ENCODE measurements at places on chromosomes 13 and 19.

DNA sequence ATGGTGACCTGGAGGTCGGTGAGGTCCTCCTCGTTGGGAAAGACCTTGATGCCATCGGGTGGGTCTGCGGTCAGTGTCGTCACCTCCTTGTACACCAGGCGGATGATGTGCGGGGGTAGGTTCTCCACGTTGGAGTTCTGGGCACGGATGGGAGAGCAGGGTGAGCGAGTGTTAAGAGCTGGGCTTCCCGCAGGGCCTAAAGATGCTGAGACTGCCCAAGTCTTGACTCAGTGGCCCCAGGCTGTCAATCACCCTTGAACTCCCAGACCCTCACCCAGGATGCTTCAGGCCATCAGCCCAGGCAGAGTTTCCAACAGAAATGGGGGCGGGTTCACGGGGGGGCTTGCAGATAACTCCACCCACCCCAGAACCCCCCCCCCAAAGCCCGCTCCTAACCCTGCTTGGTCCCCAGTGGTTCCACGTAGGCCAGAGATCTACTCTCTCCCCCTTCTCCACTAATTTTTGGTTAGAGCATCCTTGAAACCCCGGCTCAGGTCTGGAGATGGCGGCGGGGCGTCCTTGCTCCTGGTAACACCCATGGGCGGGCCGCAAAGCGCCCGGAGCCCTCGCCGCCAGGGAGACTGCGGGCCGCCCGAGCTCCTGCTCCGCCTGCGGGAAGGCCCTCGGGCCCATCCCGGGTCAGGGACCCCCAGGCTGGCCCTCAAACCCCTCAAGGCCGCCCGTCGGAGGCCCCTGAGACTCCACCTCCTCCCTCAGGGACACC, 600 bp downstream of the UBE2S start:
- DNase-seq = no peak

DNA sequence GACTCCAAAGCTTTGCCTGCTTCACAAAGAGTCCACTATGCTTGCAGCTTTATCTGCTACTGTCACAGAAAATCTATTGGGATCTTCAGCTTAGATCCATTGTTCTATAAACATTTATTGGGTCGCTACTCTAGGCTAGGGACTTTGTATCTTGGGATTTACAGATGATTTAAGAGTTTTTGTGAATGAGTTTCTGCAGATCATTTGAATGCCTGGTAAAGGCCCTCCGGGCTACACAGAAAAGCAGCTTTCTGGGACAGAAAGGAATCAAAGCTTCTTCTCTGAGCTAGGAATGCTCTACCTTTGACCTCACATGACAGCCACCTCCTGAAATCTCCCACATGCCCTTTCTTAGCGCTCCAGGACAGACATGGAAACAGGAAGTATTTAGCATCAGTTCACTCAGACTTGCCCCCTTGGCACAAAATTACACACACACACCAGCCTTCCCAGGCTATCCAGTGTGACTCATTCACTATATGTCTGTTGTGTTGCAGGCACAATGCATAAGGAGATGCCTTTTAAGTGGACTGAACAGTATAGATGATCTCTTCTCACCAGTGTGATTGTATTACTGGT, 492.4 kb downstream of the DACH1 start:
- DNase-seq = no peak

GRCh38 chr13:75366380-75367280, 115.3 kb downstream of the TBC1D4 start:
- DNase-seq = no peak

DNA sequence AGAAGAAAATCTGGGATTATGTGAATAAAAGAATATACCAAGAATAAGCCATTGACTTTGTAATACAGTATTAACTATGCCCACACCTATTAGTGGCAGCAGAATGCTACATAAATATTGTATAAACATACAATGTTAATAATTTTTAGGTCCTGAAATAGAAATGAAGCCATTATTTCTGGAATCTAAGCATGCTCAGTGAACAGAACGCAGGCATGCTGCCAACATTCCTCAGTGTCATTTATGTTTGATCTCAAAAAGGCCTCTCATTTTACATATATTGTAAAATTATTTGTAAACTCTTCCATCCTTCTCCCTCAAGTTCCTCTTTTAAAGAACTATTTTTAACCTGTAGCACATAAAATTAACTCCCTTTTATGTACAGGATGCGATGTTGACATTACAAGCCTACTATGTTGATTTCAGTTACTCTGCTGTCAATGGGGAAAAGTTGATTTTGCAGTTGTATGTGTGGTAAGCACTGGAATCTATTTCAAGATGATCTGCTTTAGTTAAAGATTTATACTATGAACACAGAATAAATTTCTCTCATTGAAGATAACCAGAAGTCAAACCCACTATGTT, 118.8 kb downstream of the VWA8 start:
- peak; percentile 79 for DNase-seq

DNA sequence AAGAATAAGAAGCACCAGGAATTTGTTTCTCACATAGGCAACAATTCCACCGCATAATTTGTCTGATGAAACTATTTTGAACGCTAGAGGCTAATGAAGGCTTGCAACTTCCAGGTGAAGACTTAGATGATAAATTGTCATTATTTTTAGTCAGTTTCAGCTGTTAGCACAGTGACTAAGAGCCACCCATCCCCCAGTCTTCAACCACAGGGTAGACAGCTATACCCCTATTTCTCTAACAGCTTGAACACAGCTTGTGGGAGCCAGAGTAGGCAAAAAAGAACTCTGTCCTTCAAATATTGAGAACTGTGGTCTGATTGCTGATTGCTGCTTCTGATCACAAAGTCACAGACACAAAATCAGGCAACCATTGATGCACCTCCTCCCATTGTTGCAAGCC, 1124.8 kb upstream of the PRR20A start:
- DNase-seq = no peak

DNA sequence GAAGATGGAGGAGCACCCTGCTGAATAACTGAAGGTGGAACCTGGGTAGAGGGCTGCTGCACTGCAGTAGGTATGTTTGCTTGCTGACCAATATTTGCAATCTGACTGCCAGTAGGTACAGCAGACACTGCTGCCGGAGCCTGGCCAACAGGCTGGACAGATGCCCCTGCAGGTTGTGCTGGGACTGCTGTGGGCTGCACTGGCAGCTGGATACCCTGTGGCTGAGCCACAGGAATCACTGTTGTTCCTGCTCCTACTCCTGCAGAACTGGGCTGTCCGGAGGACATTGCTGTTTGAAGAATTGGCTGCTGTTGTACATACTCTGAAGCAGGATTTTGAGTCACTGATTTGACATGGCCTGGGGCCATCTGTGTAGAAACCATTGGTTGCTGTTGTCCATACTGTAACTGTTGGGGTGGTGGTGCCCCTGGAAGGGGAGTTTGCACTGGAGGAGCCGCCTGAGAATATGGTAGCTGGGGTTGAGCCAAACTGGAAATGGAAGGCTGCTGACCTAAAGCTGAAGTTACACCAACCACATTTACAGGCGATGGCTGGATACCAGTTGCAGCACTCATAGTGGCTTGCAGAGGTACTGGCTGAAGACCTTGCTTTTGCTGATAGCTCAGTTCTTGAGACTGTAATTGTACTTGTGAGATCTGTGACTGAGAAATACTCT, 2.2 kb downstream of the TSC22D1 start:
- peak; percentile 58 for DNase-seq

GRCh38 chr13:98598043-98598442, 21.1 kb upstream of the STK24 start:
- no peak for DNase-seq

GRCh38 chr19:3983936-3984583, 1.2 kb downstream of the EEF2 start:
- DNase-seq = no peak

- peak; percentile 88 for DNase-seq
These were observed at the start of gene GTF2F2 for GRCh38 chr13:45119991-45120864. Gene GTF2F2, plus strand, starts transcription at chr13:45120510. Its CDS starts 146 bp downstream, at chr13:45120656.

DNA sequence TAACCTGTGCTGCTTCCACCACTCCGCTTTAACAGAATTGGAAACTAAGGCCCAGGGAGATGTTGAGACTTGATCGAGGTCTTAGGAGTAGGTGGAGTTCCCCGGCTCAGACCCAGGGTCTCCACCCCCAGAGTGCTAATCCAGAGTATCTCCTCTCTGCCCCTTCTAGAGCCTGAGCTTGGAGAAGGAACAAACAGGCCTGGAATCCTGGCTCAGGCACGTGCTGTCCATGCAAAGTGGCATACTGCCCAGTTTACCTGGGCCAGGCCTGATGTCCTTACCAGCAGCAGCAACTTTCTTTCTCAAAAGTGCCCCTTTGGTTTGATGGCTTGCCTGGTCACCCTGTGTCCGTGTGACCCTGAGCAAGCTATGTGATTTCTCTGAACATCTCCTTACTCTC, 3.7 kb downstream of the SYNGR4 start:
- no peak for DNase-seq

GRCh38 chr19:47754206-47755064, 9.1 kb downstream of the NOP53 start:
- DNase-seq = no peak

DNA sequence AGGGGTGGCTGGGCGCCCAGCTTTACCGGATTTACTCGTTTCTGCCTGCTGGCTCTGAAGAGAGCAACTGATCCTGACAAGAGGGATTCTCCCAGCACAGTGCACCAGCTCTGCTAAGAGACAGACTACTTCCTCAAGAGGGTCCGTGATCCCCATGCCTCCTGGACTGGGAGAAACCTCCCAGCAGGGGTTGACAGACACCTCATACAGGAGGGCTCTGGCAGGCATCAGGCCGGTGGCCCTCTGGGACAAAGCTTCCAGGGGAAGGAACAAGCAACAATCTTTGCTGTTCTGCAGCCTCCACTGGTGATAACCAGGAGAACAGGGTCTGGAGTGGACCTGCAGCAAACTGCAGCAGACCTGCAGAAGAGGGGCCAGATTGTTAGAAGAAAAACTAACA, 1192.5 kb upstream of the PRR20A start:
- no peak for DNase-seq

- DNase-seq = peak; percentile 12
These were observed 41.5 kb downstream of the NOTCH3 start for GRCh38 chr19:15159251-15159650.

DNA sequence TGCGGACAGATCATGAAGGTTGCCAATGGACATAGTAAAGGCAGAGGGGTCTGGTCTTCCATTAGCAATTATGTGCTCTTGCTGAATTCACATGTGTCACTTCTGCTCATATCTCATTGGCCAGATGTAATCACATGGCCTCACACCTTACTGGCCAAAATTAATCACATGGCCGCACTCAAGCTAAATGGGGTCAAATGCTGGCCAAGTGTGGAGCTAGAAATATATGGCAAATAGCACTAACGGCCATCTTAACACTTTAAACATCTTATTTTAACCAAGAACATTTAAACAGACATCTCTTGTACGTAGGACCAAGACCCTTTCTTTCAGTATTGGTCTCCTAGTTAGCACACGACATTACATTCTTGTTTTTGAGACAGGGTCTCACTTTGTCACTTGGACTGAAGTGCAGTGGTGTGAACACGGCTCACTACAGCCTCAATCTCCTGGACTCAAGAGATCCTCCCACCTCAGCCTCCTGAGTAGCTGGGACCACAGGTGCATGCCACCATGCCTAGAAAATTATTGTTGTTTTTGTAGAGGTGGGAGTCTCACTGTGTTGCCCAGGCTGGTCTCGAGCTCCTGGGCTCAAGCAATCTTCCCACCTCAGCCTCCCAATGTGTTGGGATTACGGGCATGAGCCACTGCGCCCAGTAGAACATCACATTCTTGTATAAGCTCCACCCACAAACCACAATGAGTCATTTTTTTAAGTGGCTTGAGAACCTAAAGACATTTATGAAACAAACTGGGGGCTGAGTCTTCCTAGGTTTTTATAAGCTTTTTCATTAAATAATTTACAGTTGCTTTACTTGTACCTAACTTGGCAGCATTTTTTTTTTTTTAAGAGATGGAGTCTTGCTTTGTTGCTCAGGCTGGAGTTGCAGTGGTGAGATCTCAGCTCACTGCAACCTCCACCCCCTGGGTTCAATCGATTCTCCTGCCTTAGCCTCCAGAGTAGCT, 2.9 kb upstream of the PTOV1 start:
- peak; percentile 85 for DNase-seq

DNA sequence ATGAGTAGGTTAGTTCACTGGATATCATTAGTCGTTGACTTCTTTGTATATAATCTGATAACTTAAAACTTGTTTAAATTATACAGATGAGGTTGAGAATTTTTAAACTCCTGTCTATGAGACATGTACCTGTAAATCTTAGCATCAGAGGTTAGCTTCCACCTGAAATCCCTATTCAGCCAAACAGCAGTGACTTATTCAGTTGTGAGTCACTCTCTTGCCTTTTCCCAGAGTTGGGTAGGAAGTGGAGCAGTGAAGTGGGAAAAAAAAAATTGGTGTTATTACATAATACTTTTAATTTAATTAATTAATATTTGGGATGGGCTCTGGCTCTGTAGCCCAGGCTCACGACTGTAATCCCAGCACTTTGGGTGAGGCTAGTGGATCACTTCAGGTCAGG, 32.9 kb downstream of the ZNF701 start:
- DNase-seq = no peak

DNA sequence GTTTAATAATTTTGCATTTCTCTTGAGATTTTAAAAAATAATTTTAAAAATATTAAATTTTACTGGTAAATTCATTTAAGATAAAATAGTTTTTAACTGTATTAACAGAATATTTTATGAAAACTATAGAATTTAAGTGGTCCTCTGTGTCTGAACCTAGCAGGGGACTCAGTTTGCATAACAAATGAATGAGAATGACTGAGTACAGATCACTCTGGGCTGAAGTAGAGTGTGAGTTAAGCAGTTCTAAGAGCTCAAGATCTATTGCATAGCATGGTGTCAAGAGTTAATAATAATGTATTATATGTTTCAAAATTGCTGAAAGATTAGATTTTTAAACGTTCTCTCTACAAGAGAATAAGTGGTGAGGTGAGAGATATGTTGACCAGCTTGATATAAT, 348.3 kb upstream of the SLITRK1 start:
- no peak for DNase-seq

GRCh38 chr13:107234319-107235073, 666.6 kb upstream of the ARGLU1 start:
- no peak for DNase-seq

DNA sequence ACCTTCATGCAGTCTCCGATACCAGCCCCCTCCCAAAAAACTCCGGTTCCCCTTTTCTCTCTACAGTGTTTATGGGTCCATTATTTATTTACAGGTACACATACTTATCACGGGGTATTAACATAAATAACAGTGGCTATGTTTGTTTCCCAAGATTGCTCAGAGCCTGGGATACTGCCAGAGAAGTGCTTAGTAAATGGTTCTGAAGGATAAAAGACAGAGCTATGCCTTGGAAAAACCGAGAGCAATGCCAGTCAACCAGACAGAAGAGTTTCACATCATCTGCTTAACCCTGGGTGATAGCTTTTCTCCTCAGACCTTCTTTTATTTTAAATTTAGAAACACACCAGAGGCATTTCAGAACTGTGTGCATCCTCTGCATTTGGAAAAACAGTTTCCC, 61.3 kb downstream of the NUFIP1 start:
- DNase-seq = no peak

GRCh38 chr13:110471156-110471832, 90.2 kb downstream of the RAB20 start:
- DNase-seq = no peak

- DNase-seq = peak; percentile 96
These were observed 134.4 kb upstream of the TSC22D1 start for GRCh38 chr13:44710576-44710975.

All from fibroblast of skin of right quadriceps (primary cell).